SHP77 treated with DMSO at 0.1 percent for 48 hours (cell line): ENCODE measurements at places on chromosomes 1 and 21.

DNA sequence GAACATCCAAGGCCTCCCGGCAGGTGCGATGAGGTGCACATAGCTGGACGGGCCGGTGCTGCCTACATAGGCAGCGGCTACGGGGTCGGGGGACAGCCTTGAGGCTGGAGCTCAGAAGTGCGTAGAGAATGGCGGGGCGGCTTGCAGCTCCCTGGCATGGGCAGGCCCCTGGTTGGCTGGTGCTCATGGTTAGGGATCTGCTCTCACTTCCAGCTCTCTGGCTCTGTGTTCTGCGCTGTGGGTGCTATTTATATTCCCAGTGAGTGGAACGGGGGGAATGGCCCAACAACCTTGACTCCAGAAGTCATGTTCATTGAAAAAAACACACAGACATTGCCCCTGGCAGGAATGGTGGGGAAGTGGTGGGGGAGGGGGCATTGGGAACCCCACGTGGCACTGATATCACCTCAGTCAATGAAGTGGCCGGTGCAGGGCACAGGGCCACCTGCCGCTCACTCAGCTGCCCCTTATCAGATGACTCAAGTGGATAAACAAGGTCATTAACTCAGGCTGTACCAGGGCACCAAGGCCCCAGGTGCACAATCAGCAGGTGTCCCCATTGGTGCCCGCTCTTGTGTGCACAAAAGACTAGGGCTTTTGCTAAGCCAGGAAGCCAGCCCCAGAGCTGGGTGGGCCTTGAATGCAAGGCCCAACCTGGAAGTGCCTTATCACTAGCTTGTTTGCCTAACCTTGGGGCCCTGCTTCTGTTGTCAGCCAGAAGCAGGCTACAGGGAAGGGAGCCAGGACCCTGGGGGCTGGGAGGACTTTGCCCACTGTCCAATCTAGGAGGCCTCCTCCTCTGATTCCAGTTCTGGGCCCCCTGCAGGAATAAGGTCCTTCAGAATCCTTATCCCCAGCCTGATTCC, at the start of gene NR0B2:
NR0B2 (minus strand) TSS at position 222 of the 866 bp plus-strand sequence; CDS start at position 187, 35 bp downstream.
- peak; percentile 89 for DNase-seq

DNA sequence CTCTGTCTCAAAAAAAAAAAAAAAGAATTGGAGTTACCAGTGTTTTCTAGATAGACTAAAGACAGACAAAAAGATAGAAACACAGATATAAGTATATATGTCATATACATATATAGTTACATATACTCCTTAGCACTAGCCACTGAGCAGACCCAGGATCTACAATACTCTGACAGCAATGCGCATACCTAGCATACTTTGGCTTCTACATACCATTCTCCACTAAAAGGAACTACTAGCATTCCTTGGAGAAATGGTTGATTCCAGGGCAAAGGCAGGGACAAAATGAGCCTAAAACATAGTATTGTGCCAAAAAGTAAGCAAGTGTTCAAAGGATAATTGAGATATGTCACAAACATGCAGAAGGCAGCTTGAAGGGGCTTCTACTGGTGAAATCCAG, 22.7 kb downstream of the SYNJ1 start:
- no peak for DNase-seq

- DNase-seq: no peak
These were observed 24.9 kb downstream of the VAV3 start for GRCh38 chr1:107940017-107940577.

GRCh38 chr1:77542813-77543420, 139.5 kb downstream of the ZZZ3 start:
- DNase-seq: no peak
